ENCODE measurements at places on chromosomes 7 and 10.

DNA sequence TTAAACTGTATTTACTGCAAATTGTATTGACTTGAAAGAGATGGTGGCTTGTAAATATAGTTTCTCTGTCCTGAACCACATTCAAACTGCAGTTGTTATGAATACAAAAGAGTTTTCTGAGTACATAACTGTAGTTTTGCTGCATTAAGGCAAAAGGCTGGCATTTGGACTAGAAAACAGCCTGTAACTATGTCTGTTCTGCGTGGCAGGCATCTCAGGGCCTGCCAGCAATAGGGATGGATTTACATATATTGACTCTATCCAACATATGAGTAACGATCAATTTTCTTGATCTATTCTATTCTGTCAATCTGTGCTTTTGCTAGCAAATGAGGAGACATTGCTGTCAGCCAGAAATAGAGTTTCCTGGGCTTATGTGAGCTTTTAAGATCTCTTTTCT lies 174.6 kb downstream of the TMEM26 start:
- DNase-seq = no peak

- DNase-seq = no peak
Observed at GRCh38 chr7:138125119-138125518, 48.9 kb downstream of the AKR1D1 start.

DNA sequence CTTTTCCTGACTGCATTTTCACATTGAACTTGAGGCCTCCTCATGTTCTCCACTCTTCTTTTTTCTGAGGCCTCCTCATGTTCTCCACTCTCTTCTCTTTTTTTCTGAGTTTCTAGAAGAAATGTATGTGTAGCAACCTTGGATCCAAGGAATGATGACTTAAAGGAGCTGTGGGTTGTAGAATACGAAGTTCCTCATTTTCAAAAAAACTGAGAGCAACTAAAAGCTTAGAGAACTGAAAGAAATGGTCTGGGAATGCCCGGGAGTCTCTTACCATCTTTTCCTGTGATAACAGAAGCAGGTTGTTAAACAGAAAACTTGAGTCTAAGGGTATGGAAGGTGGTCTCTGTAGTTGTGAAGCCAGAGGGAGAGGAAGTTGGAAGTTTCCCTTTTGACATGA lies 32.8 kb downstream of the MRPS33 start:
- DNase-seq = no peak

GRCh38 chr7:105014693-105015389 lies 836 bp downstream of the KMT2E start:
- DNase-seq = peak; percentile 81

DNA sequence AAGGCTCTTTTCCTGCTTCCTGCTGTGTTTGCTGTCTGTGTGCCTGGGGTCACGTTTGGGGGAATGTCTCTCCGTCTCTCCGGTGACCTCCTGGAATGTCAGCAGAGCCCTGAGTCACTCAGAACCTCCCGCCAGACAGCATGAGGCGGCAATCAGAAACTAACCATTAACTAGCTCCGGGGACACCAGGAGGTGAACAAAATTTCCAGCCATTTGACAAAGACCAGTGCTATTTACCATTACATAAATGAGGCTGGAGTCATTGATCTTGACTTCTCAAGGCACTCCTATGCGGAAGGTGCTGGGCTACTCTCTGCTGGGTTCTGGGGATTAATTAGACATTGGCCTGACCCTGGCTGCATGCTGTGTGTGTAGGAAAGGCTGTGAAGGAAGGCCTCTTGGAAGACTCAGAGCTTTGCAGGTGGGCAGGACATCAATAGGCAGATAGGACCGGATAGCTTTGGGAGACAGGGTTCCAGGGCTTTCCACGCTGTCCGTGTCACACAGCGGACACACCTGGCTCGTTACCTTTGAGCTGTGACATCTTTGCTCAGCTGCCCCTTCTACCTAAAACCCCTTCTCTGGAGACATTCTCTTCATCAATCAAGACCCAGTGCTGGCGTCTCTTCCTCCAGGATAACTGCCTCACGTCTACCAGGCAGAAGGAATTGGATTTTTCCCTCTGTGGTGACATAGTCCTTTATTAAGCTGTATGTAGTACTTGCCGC lies 77.0 kb downstream of the PFKFB3 start:
- DNase-seq = no peak

GRCh38 chr7:94044806-94045205 lies 40.7 kb upstream of the BET1 start:
- DNase-seq = no peak

DNA sequence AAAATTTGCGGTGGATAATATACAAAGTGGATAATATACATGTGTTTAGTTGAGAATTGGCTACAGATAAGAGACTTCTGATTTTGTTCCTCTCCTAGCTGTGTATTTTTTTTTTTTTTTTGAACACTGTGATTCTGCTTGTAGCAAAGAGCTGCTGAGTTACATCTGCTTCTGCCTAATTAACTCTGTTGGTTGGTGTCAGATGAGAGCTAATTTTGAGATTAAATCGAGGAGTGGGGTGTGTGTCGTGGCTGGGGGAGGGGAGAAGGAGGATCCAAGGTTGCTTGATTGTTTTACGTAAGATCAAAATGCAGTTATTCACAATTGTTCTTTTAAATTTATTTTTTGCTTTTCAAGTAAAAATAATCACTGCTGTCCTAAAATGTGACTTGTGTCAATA lies 11.3 kb downstream of the KAT6B start:
- DNase-seq = no peak

- no peak for DNase-seq
Observed at GRCh38 chr10:114402871-114403540, 1.3 kb downstream of the AFAP1L2 start.

- no peak for DNase-seq
Observed at GRCh38 chr7:140078392-140078791, 15.6 kb upstream of the PARP12 start.

DNA sequence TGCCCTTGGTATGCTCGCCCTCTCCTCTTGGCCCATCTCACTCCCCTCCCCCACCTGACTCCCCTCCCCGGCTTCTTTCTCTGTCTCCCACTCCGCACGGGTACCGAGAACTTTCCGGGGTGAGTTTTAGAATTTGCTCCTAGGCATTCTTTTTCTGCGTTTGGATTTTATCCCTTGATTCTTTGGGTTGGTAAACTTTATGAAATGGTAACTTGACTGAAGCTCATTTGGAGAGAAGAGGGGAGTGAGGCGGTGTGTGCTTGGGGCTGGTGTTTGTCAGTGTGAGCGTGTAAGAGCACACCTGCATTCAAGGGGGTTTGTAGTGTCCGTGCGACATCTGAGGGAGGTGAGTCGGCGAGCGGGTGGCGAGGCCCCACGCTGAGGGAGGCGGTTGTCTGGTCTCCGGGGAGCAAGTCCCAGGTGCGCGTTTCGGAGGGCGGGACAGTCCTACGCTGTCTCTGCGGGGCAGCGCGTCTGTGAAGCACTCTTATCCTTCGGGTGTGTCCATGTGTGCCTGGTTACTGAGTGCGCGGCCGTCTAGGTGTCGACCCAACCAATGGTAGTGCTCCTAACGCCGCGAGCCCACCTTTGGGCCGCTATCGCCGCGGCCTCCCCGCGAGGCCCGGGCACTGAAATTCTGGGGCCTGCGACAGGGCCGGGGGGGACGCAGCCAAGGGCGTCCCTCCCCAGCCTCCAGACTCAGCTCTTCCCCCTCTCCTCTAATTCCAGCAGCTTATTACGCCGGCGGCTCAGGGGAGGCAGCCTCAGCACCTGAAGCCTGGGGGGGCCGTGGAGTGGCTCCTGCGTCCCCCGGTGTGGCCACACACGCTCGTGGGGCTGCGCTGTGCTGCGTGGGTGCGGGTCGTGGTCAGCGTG lies 2.6 kb upstream of the ZNF503 start:
- DNase-seq = peak; percentile 24

GRCh38 chr7:74684921-74685320 lies 27.4 kb downstream of the GTF2I start:
- no peak for DNase-seq

DNA sequence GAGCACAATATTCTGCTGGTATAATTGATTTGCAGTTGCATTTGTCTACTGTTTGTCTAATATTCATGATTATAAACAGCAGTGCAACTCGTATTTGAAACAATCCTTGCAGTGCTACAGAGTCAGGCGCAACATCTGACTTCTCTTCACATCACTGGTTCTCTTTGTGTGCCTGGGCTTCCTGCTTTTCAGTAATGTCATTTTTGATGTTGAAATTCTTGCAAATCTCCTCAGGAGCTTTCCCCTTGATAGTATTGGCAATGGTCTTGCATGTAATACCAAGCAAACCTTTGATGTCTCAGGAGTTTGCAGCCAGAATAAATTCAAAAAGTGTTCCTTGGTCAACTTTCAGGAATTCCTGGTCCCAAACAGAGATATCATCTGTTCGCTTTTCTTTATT lies 20.2 kb downstream of the HPS6 start:
- DNase-seq = no peak

GRCh38 chr10:29389935-29390334 lies 101.1 kb downstream of the LYZL1 start:
- DNase-seq = no peak

DNA sequence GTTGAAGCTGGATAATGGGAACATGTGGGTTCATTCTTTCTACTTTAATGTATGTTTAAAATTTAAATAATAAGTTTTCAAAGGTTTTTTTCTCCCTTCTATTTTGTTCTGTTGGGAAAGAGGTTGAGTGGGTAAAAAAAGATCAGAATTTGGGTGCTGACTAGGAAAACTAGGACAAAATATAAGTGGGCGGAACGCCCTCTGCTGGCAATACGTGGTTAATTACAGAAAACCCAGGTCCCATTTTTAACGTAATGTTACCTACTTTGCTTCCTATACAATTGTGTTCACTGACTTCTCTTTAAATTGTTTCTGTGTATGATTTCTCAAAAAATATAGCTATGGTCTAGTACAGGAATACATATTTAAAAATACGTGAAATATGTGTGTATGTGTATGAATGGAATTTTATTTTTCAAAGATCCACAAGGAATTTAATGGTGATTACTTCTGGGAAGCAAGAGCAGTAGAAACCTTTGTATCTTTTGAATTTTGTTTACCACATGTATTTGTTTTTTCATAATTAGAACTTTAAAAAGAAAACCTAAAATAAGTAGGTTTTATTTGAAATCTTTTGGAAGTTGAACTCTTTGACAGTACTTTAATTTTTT lies 8.7 kb downstream of the ECD start:
- peak; percentile 23 for DNase-seq

DNA sequence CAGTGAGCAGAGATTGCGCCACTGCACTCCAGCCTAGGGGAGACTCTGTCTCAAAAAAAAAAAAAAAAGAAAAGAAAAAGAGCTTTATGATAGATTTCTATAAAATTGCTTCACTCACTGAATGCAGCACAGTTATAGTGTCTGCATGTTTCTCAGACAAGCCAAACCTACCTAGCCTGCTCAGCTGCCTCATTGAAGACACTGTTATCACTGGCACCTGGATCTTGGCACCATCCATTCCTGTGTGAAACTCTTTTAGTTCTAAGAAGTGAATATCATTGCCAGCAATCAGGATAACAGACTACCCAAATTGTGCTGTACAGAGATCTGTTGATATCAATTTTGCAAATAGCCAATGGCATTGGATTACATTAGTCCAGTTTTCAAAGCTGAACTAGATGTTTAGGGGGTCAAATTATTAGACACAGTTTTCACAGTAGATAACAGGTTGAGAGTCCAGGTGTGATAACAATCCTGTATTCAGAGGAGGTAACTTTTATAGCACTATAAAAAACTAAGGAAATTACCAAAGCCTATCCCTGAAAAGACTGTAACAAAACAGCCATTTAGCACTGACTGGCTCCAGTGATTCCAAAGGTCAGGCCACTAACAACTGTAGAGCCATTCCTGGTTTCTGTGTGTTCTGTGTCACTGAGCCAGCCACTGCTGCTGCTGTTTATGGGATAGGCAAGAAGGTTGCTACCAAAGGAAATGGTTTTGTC lies 17.1 kb downstream of the PDSS1 start:
- no peak for DNase-seq

GRCh38 chr7:88151119-88151790 lies 68.6 kb downstream of the SRI start:
- DNase-seq = no peak

- no peak for DNase-seq
Observed at GRCh38 chr7:36440880-36441279, 51.2 kb downstream of the ANLN start.

- no peak for DNase-seq
Observed at GRCh38 chr7:118754608-118755007, 530.1 kb downstream of the ANKRD7 start.

DNA sequence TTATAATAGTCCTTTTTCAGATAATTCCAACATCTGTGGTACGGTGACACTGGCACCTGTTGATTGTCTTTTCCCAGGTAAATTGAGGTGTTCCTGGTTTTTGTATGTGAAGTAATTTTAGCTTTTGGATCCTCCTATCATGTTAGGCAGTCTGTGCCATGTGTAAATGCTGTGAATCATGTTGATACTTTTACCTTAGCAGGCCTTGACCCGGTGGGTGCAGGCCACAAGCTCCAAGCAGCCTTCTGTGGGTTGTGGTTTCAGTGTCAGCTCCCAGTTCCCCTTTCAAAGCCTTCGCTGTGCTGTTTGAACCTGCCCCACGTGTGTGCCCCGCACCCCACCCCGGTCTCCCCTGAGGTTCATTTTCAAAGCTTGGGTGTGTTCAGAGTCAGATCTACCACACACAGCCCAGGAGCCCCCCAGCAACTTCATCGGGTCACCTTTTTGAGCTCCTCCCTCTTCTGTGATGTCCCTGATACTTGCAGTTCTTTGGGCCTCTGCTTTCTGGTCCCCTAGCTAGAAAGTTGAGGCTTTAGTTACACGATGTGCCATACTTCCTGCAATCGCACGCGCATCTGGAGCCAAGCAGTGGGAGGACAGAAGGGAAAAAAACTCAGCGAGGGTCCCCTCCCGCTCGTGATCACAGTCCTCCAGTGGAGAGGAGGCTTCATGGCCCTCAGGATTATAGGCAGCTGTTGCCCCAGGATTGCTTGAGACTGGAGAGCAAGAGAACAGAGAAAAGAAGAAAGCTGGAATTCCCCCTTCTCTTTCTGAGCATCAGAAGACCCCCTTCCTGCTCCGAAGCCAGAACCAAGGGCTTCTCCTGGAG lies 8.7 kb upstream of the BHLHA15 start:
- DNase-seq = no peak

GRCh38 chr7:120526902-120527509 lies 254.0 kb downstream of the KCND2 start:
- DNase-seq = no peak

- DNase-seq = no peak
Observed at GRCh38 chr10:70302292-70302691, 18.5 kb upstream of the NPFFR1 start.

DNA sequence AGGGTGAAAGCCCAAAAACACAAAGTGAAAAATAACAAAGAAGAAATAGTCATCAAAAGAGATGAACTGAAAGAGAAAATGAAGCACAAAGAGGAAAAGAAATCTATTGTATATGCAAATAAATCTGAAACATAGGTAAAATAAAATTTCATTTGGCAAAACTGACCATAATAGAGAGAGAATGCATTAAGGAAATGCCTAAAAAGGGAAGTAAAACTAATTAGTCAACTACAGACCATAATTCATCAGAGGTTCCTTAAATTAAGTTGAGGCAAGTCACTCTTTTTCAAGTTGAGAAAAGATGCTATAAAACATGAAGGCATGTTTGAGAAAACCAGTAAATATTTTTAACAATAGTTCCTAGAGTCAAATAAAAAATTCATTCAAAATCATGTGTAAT lies 233.3 kb downstream of the LRRN3 start:
- no peak for DNase-seq

Measured in NCI-H1092 treated with DMSO at 0.1 percent for 48 hours (cell line).